ENCODE measurements at places on chromosomes 13 and 19. TPM values are rescaled to one million over a fixed set of nuclear protein-coding genes. Genes with fewer than 3 reads are reported as not detected.

The URAD gene
- total RNA-seq, result not detected

- no peaks in the 10 kb centered on the region for H3K36me3 ChIP-seq
- H3K27ac ChIP-seq, result no peak overlapping the region
- H3K4me3 ChIP-seq, result no peak overlapping the region
- H3K4me1 ChIP-seq, result peaks cover 14% of the 10 kb centered on the region
Observed at GRCh38 chr19:41595258-41595889, 19.4 kb downstream of the CEACAM21 start.

The TMEM86B gene
- 4.2 TPM for total RNA-seq

DNA sequence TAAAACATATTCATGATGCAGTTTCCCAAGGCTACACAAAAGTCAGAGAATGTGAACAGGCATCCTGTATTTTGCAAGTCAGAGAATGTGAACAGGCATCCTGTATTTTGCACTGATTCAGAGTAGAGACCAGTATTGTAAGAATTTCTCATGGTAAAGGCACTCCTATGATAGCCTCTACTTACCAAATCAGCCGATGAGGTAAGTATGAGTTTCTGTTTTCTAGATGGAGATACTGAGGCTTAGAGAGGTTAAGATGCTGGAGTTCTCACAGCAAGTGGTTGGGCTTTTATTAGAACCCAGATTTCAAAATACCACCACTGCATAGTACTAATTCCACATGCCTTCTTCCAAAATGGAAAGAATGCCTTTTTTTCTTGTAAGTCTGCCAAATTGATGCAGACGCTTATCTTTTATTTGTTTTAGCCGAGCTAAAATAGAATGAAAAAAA lies 12.3 kb downstream of the TPT1 start:
- H3K27me3 ChIP-seq, result no peaks in the 10 kb centered on the region
- H3K27ac ChIP-seq, result 0 out of 2 replicates have a peak overlapping the region, but pooled peaks have one; percentile 68
- no peak for DNase-seq
- no peaks in the 10 kb centered on the region for H3K36me3 ChIP-seq

Data from WTC11 (cell line).